ENCODE measurements at places on chromosomes 3 and 15.

- no peak for DNase-seq
Observed at GRCh38 chr15:79365765-79366164, 54.9 kb downstream of the TMED3 start.

- no peak for DNase-seq
Observed at GRCh38 chr3:121542924-121543323, 2.9 kb downstream of the POLQ start.

DNA sequence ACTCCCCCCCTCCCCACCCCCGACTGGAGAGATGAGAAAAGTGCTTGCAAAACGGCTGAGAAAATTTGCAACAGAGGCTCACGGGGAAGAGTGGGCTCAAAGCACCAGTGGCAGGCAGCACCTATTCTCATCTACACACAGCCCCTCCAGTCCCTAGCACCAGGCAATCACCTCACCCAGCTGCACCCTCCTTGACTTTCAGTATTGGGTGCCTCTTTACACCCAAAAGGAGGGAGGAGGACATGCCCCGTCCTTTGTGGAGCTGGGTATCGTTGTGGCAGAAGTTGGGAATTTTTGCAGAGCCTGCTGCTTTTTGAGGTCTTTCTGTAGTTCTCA lies 182.8 kb upstream of the TOPAZ1 start:
- no peak for DNase-seq

- DNase-seq: no peak
Observed at GRCh38 chr3:24541935-24542334, 47.3 kb upstream of the THRB start.

DNA sequence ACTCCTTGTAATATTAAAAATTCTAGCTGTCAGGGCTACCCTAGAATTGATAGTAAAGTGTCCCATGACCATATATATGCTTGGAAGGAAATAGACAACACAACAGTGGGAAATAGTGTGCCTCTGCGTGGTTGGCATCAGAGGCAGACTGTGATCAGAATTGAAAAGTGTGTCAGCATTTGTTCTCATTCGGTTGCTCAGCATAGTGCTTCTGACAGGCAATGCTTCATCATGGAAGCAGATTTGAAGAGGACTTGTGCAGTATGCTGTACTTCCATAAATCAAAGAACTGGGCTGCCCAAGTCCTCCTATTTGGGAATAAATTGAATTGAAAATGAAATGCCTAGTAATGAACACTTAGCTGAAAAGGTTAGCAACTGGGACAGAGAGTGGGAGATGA lies 435.7 kb downstream of the DIPK2A start:
- DNase-seq: no peak

GRCh38 chr3:39388741-39389248 lies 5.6 kb downstream of the SLC25A38 start:
- DNase-seq: no peak

DNA sequence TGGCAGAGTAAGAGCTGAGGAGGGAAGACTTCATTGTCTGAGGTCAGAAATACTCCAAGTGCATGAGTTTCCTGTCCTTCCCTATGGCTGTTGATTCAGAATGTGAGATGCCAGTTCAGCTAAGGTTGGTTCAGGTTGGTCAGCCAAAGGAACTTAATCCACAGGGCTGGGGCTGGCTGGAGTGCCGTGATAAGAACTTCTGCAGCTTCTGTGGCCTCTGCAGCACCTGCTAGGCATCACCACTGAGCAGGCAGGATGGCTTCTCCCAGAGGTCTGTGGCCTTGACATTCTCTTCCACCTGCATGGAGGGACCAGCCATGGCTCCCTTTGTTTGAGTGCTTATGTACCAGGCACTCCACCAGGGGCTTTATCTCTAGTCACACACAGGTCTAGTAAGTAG lies 109.5 kb upstream of the PLXNA1 start:
- no peak for DNase-seq

DNA sequence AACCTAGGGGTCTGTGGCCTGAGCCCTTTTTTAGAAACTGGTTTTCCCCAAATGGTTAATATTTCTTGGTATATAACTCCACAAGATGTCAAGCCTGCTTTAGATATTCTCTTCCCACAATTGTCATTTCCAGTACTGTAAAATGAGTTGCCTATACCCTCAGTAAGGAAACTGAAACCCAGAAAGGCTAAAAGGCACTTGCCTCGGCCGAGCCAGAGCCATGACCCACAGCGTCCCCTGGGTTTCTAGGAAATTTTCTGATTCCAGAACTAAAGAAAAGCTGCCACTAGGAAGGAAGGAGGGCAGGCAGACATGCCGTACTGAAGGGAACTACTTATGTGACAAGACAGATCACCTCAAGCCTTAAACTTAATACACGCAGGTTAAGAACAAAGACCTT lies 59.1 kb downstream of the ATP8B4 start:
- no peak for DNase-seq

DNA sequence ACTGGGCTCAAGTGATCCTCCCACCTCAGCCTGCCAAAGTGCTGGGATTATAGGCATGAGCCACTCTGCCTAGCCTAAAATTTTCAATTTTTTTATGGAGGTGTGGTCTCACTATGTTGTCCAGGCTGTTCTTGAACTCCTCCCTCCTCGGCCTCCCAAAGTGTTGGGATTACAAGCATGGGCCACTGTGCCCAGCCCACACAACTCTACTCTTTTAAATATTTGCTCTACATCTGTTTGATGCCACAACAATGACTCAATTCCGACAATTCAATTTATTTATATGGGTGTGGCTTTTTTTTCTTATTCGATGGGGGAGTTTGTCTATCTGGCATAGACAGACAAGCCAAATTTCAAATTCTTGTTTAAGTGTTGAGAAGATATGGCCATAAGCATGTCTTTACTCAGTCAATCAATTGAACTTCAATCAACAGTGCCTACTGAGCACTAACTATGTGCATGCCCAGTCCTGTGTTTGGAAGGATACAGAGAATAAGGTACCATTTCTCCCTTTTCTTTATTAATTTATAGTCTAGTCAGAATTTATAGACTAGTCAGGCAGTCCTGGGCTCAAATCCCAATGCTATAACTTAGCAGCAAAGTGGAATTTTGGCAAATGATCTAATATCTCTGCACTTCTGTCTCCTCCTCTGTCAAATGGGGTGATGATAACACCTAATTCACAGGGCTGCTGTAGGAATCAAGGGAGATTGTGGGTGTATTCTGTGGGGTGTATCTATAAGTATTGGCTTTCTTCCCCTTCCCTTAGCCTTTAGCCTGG lies 54.6 kb upstream of the PIAS1 start:
- DNase-seq: no peak

DNA sequence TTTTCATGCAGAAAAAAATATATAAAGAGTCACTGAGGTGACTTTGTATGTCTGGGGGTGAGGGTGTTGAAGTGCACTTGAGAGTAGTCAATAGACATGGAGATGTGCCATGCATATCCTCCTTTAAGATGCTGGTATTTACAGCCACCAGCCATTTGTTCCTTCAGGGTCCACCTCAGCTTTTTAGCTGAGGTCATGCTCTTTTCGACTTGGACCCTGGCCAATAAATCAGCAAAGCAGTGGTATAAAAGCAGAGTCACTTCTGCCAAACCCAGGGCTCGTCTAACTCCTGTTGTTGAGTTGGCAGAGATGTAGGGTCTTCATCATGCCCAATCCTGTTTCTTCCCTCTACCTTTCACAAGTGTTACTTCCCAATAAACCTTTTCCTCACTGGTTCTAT lies 75.1 kb upstream of the OSTN start:
- DNase-seq: no peak

- DNase-seq: no peak
Observed at GRCh38 chr15:74350295-74351275, 16.9 kb downstream of the CYP11A1 start.

DNA sequence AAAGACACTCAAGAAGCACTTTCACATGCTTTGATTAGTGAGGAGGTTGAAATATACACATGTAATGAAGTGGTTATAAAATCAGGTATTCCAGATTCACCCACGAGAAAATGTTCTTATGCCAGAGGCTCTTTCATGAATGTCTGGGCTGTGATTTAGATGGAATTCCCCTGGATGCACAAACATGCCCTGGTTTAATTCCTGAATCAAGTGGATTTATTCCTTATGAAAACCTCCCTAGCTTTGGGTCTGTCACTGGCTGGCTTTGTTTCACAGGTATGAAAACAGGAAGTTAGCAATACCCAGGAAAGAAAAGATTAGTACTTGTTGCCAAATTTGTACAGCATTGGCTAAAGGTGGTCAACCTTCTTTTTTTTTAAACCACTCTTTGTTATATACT lies 1123.0 kb downstream of the ROBO1 start:
- no peak for DNase-seq

GRCh38 chr15:71687902-71688508 lies 122.3 kb upstream of the NR2E3 start:
- DNase-seq: no peak

DNA sequence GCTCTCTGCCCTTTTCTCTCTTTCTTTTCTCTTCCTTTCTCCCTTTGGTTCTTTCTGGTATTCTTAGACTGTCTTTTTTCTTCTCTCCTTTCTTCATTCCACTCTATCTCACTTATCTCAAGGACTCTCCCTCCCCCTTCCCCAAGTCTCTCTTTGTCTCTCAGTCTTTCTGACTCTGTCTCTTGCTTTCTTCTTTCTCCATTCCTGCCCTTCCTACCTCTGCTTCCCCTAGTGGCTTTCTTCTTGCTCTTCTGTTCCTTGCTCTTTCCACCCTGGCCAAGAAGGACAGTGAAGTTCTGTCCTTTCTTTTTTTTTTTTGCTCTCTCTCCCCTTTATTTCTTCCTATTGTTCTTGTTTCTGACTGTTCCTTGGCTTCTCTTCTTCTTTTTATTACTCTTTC lies 22.3 kb upstream of the RPL39L start:
- DNase-seq: no peak

GRCh38 chr15:22808761-22809280 lies 22.4 kb downstream of the NIPA1 start:
- no peak for DNase-seq

GRCh38 chr3:48215019-48215418 lies 8.3 kb upstream of the CAMP start:
- DNase-seq: no peak

DNA sequence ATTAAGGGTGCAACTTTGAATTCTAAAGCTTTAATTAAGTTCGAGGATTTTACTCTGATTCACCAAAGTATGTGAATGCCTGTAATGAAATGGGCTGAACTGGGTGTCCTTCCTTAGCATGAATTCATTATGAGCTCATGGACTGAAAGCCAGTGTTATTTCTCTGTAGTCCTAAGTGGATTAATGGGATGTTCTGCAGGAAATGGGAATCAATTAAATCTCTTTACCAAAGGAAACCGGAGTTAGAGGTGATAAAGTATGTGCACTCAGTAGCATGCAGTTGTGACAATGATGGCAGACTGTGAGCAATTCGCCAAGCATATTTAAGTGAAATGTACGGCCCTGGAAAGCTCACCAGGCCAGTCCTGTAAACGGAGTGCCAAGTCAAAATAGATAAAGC lies 138.7 kb downstream of the CHL1 start:
- DNase-seq: no peak

DNA sequence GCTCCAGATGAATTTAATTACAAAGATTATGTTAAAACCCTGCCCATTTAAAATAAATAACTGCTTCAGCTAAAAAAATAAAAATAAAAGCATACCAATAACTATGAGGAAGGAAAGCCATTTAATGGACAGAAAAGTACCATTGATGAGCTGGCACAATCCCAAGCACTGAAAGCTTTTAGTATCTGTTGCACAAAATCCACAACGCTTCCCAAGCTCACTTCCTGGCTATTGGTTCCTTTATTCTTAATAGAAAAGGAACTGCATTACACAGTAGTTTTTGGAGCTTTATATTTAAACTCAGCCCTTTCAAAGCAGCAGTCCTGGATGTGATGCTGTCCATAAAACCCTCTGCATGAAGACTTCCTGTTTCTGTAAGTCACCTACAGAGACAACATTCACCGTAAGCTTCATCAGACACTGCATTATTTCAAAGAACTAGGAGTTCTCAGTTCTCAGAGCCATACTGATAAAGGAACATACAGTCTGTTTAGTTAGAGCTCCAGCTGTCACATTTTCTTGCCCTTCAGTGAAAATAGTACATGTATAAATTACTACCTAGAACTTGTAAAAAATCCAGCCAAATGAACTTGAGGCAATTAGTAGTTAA lies 81.5 kb downstream of the CSNK1G1 start:
- peak; percentile 47 for DNase-seq

DNA sequence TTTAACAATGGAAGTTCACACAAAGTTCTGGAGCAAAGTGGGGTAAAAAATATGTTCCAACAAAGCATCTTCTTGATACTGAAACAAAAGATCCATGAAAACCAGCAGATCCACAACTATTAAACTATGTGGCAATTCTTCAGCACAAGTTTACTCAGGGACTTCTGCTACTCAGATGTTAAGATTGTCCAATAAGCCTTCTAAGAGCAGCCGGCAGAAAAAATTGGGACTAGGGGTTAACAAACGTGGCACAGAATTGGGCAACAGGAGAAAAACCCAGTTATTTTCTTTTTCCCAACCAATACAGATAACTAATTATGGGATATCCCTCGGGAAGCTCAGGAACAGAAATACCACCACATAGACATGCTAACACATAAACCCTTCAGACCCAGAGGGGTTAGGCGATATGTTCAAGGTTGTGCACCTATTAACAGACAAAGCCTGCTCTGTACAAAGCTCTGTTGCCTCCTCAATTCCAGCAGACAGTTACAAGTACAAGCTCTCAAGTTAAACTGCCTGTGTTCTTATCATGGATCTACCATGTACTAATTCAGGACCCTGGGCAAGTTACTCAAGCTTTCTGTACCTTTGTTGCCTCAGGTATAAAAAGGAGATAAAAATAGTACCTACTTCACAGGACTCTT lies 6.8 kb downstream of the SSR3 start:
- DNase-seq: no peak

- peak; percentile 88 for DNase-seq
Observed at GRCh38 chr3:185595526-185595925, 9.4 kb downstream of the SENP2 start.

DNA sequence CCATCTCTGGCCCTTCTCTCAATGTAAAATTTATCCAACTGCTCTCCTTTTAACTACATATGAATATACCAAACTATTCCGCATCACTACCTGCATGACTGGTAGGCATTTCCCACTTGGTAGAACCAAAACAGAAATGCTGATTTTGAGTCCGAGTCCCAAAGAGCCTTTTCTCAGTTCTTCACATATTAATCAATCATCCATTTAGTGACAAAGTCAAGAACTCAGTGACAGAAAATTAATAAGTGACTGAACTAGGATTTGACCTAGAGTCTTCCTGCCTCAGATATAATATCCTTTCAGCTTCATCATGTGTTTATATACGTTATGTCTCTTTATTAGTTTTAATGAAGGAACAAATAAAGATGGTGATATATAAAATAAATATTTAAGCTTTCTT lies 700.6 kb upstream of the GOLIM4 start:
- no peak for DNase-seq

GRCh38 chr3:29311795-29312194 lies 30.9 kb downstream of the RBMS3 start:
- no peak for DNase-seq

GRCh38 chr3:184525337-184526087 lies 36.1 kb upstream of the EPHB3 start:
- DNase-seq: no peak

GRCh38 chr15:71329041-71329440 lies 213.8 kb downstream of the THSD4 start:
- DNase-seq: no peak

- DNase-seq: no peak
Observed at GRCh38 chr15:70100474-70101341, 3.0 kb upstream of the TLE3 start.
